ENCODE measurements at places on chromosomes 13 and 19. TPM values are rescaled to one million over a fixed set of nuclear protein-coding genes. Genes with fewer than 3 reads are reported as not detected.

The GPR12 gene
- total RNA-seq: not detected

The SPACA4 gene
- not detected for total RNA-seq

The BCKDHA gene
- total RNA-seq: 43.4 TPM

The HIPK4 gene
- under 0.01 TPM for total RNA-seq

The TEX101 gene
- total RNA-seq: not detected

Measured in endothelial cell of coronary artery (primary cell).